ENCODE measurements at places on chromosomes 12 and 14.

- no peaks in the 10 kb centered on the region for H3K36me3 ChIP-seq
- DNase-seq, result no peak
- H3K27me3 ChIP-seq, result no peaks in the 10 kb centered on the region
- no peaks in the 10 kb centered on the region for H3K4me1 ChIP-seq
- H3K27ac ChIP-seq, result no peak overlapping the region
Observed at GRCh38 chr12:115201966-115202365, 518.0 kb upstream of the TBX3 start.

GRCh38 chr14:85867450-85867849 lies 337.5 kb downstream of the FLRT2 start:
- H3K4me1 ChIP-seq, result no peaks in the 10 kb centered on the region
- H3K27me3 ChIP-seq, result peaks cover 2% of the 10 kb centered on the region
- H3K4me3 ChIP-seq, result no peak overlapping the region
- DNase-seq, result no peak
- no peaks in the 10 kb centered on the region for H3K36me3 ChIP-seq

DNA sequence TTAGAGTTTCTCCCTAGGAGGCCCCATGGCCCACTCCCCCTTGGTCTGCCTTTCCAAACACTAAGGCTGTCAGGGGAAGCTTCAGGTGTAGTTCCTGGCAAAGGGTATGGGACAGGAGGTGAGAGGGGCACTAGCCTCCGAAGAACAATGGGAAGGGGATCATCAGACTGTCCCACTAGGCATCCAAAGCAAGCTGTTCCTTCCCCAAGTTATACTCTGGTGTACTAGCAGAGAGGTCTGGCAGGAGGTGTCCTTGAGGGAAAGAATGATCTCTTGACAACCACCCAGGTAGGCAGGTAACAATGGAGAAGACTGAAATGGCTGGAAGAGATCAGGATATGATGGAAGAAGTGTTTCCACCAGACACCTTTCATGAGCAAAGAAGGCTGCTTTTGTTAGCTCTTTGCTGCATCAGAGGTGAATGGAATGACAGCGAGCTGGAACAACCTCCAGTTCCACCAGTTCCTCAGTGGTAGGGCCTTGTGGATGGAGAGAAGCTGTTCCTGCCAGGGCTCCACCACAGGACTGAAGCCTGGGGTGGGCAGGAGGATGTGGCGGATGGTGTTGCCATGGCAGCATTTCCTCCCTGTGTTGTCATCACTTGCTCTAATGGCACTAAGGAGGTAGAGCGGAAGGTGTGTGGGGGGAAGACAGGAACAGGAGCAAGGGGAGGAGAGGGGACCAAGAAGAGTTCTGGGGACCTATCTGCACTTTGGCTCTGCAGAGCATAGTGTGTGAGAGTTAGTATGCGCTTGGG lies 2.3 kb upstream of the AGAP2 start:
- no peaks in the 10 kb centered on the region for H3K27me3 ChIP-seq
- H3K27ac ChIP-seq, result peak overlapping the region; percentile 85
- H3K36me3 ChIP-seq, result peaks cover 26% of the 10 kb centered on the region
- H3K4me1 ChIP-seq, result peaks cover 57% of the 10 kb centered on the region

DNA sequence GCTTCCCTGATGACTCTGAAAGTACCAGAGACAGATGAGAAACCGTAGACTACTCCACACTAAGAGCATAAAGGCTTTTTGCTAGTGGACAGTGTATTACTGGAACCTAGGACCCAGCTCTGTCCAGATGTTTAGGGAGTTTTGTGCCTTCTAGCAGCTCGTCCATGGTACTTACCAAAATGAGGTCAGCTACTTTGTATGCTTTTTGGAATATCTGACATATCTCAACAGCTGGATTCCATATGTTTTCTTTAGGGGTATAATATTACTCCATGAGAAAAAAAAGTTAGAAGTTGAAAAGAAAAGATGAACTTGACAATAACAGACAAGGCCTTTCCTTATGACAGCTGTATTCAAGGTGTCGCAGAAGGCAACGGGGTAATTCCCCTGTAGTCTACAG lies 32.1 kb upstream of the FRMD6 start:
- no peak for DNase-seq
- H3K27ac ChIP-seq, result no peak overlapping the region
- no peaks in the 10 kb centered on the region for H3K36me3 ChIP-seq
- H3K4me1 ChIP-seq, result no peaks in the 10 kb centered on the region
- no peak overlapping the region for H3K4me3 ChIP-seq

DNA sequence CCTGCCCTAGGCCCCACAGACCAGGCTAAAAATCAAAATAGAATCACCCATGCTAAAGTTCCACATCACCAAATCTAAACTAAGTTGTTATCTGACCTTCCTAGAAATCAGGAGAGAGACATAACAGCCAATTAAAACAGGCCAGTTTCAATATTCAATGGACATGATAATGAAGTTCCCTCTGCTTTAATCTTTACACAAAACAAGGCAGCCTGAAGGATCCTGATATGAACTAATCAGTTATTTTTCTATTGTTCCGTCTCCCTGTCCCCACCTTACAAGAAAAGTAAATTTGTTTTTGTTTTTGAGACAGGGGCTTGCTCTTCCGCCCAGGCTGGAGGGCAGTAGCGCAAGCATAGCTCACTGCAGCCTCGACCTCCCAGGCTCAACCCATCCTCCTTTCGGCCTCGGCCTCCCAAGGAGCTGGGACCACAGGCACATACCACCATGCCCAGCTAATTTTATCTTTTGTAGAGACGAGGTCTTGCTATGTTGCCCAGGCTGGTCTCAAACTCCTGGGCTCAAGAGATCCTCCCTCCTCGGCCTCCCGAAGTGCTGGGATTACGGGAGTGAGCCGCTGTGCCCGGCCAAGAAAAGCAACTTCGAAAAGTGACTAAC lies 5.4 kb upstream of the CEBPE start:
- no peak overlapping the region for H3K4me3 ChIP-seq
- H3K27me3 ChIP-seq, result no peaks in the 10 kb centered on the region
- no peak overlapping the region for H3K27ac ChIP-seq
- H3K36me3 ChIP-seq, result no peaks in the 10 kb centered on the region
- peaks cover 37% of the 10 kb centered on the region for H3K4me1 ChIP-seq

DNA sequence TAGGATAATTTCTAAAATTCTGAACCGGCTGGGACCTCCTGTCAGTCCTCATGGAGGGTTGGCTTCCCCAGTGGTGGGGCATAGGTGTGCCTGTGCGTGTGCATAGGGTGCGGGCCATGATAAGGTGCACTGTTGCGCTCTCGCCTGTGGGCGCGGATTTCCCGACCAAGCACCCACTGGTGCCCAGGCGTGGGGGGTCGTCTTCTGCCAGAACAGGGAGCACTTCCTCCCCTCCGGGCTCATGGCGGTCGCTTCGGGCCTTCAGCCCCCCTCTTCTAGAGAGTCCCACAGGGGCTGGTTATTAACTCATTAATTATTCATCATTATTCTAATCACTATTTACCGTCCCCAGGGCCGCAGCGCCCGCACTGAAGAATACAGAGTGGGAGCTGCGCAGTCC lies 2.8 kb downstream of the C1QL4 start:
- H3K36me3 ChIP-seq, result peaks cover 30% of the 10 kb centered on the region
- H3K4me3 ChIP-seq, result no peak overlapping the region
- DNase-seq, result no peak

GRCh38 chr12:104975587-104976343 lies 10.4 kb upstream of the NOPCHAP1 start:
- H3K36me3 ChIP-seq, result no peaks in the 10 kb centered on the region
- H3K27ac ChIP-seq, result no peak overlapping the region
- H3K27me3 ChIP-seq, result peaks cover 8% of the 10 kb centered on the region

DNA sequence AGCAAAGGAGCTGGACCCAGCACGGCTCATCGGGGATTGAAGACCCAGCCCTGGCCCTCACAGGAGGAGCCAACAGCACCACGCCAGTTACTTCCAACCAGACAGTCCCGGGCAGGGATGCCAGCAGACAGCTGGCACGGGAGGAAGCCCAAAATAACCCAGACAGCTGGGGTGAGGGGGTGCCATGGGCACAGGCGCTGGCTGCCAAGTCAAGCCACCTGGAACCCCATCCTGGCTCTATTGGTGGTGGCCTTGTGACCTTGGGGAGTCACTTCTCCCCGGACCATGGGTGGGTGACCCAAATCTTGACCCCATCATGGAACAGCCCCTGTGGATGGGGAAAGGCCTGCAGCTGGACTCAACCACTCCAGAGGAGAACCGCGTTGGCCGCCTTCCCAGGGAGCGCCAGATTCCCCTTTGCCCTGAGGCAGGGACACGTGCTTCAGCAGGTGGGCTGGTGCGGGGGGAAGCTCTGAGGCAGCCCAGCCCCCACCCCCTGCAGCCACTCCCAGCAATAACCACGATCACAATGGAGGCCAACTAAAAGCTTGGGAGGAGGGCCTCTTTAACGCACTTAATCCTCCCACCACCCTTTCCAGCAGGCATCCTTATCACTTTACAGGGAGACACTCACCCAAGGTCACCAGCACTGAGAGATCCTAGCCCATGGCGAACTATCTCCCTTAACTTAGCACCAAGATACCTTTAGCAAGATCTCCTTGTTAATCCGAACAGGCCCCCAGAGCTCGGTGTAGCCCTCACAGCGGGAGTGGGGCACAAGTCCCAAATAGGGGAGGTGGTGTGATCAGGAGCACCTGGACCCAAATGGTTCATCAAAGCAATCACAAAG lies 4.7 kb upstream of the RHOF start:
- peaks cover 39% of the 10 kb centered on the region for H3K4me1 ChIP-seq
- H3K27ac ChIP-seq, result peak overlapping the region; percentile 58
- DNase-seq, result no peak
- peaks cover 44% of the 10 kb centered on the region for H3K36me3 ChIP-seq
- no peaks in the 10 kb centered on the region for H3K27me3 ChIP-seq

GRCh38 chr12:68447797-68448260 lies 115.7 kb upstream of the MDM1 start:
- no peaks in the 10 kb centered on the region for H3K27me3 ChIP-seq
- H3K4me3 ChIP-seq, result no peak overlapping the region
- peak overlapping the region; percentile 41 for H3K27ac ChIP-seq
- H3K36me3 ChIP-seq, result peaks cover 36% of the 10 kb centered on the region
- peaks cover 76% of the 10 kb centered on the region for H3K4me1 ChIP-seq

GRCh38 chr14:35387219-35387618 lies 17.3 kb downstream of the NFKBIA start:
- H3K27ac ChIP-seq, result no peak overlapping the region
- no peaks in the 10 kb centered on the region for H3K27me3 ChIP-seq
- no peak overlapping the region for H3K4me3 ChIP-seq
- DNase-seq, result no peak
- no peaks in the 10 kb centered on the region for H3K36me3 ChIP-seq

DNA sequence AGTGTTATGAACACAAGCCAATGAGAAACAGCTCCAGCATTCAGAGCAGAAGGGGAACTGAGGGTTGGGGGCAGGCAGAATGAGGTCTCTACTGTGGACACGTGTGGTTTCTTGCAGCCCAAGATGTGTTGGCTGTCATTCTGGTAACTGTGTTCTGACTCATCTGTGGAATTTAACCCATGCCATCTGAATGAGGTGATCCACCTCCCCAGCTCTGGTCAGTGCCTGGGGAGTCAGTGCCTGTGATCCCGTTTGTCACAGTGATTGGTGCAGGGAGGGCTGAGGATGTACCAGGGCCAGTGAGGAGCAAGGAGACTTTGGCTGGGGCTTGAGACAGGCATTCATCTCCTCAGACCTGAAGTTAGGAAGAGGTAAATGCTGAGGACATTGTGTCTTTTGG lies 216.8 kb downstream of the MSRB3 start:
- H3K27me3 ChIP-seq, result peaks cover 2% of the 10 kb centered on the region
- H3K36me3 ChIP-seq, result no peaks in the 10 kb centered on the region
- H3K27ac ChIP-seq, result no peak overlapping the region
- no peak overlapping the region for H3K4me3 ChIP-seq
- DNase-seq, result no peak

DNA sequence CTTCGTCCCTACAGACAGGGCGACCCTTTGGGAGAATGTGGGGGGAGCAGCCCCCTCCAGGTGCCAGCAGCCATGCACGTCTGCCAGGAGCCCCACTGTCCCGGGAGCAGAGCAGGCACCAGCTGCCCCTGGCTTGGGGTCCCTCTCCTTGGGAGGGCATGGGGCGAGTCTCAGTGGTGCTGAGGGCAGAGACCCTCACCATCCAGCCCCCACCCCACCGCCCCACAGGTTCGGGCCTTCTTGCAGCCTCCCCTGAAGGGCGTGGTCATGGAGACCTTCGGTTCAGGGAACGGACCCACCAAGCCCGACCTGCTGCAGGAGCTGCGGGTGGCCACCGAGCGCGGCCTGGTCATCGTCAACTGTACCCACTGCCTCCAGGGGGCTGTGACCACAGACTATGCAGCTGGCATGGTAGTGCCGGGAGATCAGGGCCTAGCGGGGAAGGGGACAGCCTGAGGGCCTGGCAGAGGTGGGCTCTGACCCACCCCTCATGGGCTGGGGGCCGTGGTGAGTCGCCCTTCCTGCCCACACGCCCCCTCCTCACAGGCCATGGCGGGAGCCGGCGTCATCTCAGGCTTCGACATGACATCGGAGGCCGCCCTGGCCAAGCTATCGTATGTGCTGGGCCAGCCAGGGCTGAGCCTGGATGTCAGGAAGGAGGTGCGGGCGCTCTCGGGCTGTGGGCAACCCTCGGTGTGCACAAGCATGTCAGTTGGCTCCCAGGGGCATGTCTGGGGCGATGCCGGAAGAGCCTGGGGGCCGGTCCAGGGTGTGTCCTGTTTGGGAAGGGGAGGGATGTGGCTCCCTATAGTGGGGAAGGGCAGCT lies 18.8 kb downstream of the ASPG start:
- H3K36me3 ChIP-seq, result no peaks in the 10 kb centered on the region
- H3K27me3 ChIP-seq, result no peaks in the 10 kb centered on the region
- H3K4me3 ChIP-seq, result no peak overlapping the region
- no peak for DNase-seq
- H3K4me1 ChIP-seq, result no peaks in the 10 kb centered on the region

- no peaks in the 10 kb centered on the region for H3K36me3 ChIP-seq
- no peak overlapping the region for H3K4me3 ChIP-seq
- H3K4me1 ChIP-seq, result no peaks in the 10 kb centered on the region
- H3K27me3 ChIP-seq, result no peaks in the 10 kb centered on the region
Observed at GRCh38 chr14:53333809-53334208, 180.7 kb upstream of the DDHD1 start.

- H3K4me1 ChIP-seq, result peaks cover 15% of the 10 kb centered on the region
- no peaks in the 10 kb centered on the region for H3K27me3 ChIP-seq
- H3K36me3 ChIP-seq, result peaks cover 3% of the 10 kb centered on the region
- no peak overlapping the region for H3K27ac ChIP-seq
- H3K4me3 ChIP-seq, result no peak overlapping the region
Observed at GRCh38 chr14:68491793-68492192, 301.1 kb downstream of the ZFP36L1 start.

DNA sequence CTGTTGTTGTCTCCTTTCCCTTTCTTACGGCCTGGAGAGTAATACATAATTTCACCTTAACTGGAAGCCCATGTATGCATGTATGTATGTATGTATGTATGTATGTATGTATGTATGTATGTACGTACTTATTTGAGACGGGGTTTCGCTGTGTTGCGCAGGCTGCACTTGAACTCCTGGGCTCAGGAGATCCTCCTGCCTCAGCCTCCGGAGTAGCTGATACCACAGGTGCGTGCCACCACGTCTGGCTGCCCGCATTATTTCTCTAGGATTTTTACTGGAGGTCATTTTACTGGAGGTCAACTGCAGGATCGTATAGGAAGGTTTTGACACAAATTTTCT lies 644 bp upstream of the OS9 start:
- H3K36me3 ChIP-seq, result peaks cover 27% of the 10 kb centered on the region
- H3K4me3 ChIP-seq, result no peak overlapping the region
- H3K27ac ChIP-seq, result no peak overlapping the region
- peaks cover 24% of the 10 kb centered on the region for H3K27me3 ChIP-seq

Measured in activated CD4-positive, alpha-beta T cell treated with anti-CD3 and anti-CD28 coated beads, Interleukin-2, amount 10 ng/mL, durations not matched to agents 7 days and 5 days (primary cell).